Stimulated activated CD4-positive, alpha-beta T cell treated with anti-CD3 and anti-CD28 coated beads, TNF-alpha, amount 100 ng/mL, for 24 hours (primary cell): ENCODE measurements at places on chromosomes 6 and 20.

DNA sequence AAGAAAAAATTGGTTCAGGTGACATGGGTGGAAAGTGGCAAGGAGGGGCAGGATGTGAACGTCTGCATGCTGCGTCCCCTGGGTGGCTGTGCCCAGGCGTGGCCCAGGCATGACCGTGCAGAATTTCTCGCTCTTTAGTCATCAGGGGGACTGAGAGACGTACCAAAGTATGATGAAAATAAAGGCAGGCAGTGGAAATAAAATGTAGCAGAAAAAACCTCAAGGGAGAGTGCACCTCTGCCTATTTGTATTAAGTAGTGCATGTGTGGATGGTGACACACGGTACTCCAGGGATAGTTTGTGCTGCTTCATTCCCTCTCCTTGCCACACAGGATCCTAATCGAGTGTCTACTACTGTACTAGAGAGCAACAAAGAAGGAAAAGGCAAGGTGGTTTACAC is 81.1 kb downstream of the ATP9A start:
- DNase-seq: no peak

- no peak for DNase-seq
These were observed 41.8 kb upstream of the F13A1 start for GRCh38 chr6:6362056-6362840.

- DNase-seq: no peak
These were observed 896.8 kb downstream of the C6orf118 start for GRCh38 chr6:164412566-164412965.

GRCh38 chr6:30615219-30615957 is 1.7 kb downstream of the PPP1R10 start:
- no peak for DNase-seq

GRCh38 chr6:30912746-30913520 is 1.1 kb upstream of the VARS2 start:
- no peak for DNase-seq

GRCh38 chr6:134478764-134479399 is 161.0 kb upstream of the SGK1 start:
- DNase-seq: no peak

DNA sequence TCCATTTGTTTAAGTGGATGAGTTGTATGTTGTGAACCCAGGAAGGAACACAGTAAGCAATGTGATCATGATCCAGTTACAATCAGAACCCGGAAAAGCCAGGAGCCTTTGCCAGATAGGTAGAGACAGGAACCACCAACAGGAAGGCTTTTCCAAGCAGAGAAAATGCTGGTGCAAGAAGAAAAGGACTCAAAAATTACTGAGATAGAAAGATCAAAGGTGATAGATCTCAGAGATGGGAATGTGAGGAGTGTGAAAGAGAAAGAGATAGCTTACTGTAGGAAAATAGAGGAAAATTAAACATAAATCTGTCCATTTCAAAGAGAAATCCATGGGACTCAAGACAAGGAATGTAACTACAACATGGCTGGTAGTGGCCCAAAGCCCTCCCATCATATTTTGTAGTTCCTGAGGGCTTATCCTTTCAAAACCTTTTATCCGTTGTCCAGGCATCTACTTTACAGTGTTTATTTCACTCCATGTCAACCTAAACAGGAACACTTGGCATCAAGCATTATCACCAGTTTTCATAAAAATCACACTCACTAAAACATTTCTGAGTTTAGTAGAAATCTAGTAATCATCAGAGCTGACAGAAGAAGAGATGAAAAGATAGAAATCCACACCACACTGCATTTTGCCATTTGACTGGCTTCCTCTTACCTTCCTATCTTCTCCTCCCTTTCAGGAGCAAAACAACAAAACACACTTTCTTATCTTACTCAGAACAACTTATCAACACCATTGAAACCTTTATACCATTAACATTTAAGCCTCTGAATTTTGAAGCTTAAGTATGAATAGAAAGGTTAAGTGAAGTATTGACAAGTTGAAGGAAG is 44.5 kb upstream of the STXBP5 start:
- no peak for DNase-seq

- no peak for DNase-seq
These were observed 4.2 kb upstream of the BMP6 start for GRCh38 chr6:7721649-7722048.

DNA sequence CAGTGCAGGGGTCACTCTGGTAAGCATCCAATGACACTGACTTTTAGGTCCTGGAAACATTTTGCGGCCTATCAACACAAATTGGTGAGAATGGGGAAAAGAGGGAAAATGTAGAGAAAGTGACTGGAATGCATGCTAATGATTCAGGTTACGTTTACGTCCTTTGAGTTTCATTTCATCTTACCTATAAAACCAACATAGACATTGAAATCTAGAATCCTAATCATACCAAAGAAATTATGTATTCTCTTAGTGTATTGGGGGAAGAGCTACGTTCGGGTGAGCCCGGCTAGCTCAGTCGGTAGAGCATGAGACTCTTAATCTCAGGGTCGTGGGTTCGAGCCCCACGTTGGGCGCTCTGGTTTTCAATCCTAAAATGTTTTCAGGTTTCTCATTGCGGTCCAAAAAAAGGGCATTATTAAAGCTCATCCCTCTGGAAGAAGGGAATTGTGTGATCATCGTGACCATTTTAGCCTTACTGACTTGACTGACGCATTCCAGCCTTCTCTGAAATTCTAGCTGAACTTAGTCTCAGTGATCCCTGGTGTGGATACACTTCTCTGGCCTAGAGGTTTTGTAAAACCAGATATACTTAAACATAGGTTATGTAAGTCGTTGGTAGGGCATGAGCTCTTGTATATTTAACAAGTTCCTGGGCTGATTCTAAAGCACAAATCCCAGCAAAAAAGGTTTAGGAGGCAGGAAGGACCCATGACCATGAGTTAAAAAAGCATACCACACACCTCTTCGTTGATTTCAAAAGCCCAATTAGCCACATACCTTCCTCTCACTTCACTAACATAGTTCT is 18.3 kb downstream of the HMGN4 start:
- DNase-seq: peak; percentile 54

DNA sequence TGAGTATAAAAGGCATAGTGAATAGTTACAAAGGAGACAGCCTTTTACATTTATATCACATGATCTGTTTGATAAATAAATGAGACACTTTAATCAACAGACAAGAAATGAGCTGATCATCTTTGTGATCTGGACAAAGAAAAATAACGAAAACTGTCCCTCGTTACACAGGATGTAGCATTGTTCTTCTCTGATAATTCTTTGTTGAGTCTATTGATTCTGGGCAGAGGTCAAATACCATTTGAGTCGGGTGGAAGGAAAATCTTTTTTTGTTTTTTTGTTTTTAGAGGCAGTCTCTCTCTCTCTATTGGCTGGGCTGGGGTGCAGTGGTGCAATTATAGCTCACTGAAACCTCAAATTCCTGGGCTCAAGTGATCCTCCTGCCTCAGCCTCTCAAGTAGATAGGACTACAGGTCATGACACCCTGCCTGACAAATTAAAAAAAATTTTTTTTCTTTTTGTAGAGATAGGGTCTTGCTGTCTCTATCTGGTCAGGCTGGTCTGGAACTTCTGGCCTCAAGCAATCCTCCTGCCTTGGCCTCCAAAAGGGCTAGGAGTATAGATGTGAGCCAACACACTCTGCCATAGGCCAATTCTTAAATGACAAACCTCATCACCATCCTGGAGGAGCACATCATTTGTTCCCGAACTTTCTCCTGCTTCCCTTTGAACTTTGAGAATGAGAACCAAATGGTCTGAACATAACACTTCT is 41.8 kb downstream of the CCDC170 start:
- DNase-seq: no peak

- no peak for DNase-seq
These were observed 691.2 kb downstream of the QKI start for GRCh38 chr6:164105705-164106104.

DNA sequence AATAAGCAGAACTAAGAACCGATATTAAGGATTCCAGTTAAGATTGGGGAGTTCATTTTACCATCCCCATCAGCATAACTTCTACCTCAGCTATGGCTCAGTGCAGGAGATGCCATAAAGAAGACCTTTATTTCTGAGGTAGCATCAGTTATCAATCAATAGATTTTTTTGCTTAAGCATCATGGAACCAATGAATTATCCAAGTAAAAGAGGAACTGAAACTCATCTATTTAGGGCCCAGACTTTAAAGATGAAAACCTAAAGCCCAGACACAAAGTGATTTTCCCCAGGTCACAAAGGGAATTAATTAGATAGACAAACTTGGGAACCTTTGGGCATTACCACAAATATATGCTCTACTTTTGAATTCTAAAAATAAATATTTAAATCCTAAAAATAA is 59.2 kb upstream of the TINAG start:
- DNase-seq: no peak

DNA sequence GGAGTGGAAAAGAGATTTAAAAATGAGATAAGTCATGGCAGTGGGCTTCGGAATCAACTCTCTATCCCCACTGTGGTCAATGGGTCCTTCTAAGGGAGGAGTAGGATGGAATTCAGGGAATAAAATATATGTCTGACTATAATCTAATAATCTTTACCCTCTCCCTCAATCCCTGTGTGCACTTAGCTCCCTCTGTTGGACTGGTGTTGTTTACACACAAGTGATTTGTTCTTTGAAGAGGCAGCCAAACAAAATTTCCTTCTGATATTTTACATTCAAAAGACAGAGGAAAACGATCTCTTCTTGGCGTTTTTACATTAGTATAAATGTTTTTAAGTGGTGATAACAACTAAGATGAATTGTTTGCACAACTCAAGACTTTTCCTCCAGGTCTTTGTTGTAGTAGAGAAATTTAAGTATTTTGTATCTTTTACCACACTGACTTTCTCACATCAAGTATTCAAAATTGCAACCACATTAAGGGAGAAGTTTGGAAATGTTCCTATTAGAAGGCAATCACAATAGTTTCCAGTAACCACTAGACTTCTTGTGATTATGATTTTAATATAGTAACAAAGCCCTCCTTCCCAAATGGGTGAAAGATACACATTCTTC is 317.8 kb downstream of the CENPW start:
- DNase-seq: no peak

DNA sequence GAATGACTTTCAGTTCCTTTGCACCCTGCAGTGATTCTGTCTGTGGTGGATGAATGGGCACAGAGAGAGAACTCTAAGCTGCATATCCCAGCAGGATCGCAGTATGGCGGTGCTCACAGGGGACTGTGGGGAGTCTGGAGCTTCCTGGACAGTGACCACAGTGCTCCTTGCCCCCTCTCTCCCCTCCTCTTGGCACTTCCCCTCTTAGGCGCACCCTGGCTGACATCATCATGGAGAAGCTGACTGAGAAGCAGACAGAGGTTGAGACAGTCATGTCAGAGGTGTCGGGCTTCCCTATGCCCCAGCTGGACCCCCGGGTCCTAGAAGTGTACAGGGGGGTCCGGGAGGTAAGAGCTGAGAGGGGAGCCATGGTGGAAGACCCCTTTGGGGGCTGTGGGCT is 8.6 kb downstream of the BYSL start:
- no peak for DNase-seq

GRCh38 chr6:30360139-30360538 is 15.2 kb downstream of the RPP21 start:
- DNase-seq: no peak

- no peak for DNase-seq
These were observed 221.6 kb downstream of the OGFRL1 start for GRCh38 chr6:71510057-71510713.

DNA sequence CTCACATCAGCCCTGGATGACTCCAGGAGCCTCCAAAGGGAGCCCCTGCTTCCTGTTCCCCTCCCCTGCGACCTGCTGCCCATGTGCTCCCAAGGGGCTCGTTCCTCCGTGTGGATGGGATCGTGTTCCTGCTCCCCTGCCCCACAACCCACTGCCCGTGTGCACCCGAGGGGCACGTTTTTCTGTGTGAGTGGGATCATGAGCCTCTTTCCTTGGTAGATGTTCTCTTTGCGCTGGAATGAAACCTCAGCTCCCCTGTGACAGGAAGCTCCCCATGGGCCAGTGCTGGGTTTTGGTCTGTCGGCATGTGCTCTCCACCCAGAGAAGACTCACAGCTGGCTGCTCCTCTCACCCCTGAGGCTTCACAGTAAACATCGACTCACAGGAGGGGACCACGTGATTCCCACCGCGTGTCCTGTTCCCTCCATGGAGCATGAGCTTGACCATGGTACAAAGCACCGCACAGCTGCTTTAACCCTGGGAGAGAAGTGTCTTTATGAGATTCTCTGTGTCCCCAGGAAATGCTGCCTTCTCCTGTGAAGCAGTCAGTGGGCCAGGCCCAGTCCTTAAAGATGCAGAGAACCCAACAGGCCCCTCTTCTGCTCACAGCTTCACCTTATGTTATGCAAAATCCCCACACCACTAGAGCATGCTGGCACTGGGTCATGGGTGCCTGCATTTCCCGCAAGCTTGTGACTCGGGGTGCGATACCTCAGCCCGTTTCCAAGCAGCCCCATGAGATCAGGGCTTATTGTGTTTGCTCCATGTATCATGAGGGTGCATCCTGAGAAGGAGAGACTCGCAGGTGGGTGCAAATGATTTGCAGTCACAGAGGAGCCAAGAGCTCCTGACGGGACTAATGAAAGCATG is 215.1 kb downstream of the ERMARD start:
- no peak for DNase-seq

- no peak for DNase-seq
These were observed 326.6 kb upstream of the CITED2 start for GRCh38 chr6:139701003-139701402.

- DNase-seq: no peak
These were observed 32.6 kb upstream of the RNF182 start for GRCh38 chr6:13892017-13892645.
